ENCODE measurements at places on chromosomes 6 and 20.
A peak's percentile ranks its signal among the peaks of the same experiment; 100 is the strongest.

GRCh38 chr20:9262653-9263194, 193.8 kb downstream of the PLCB4 start:
- DNase-seq, result no peak

- no peak for DNase-seq
Observed at GRCh38 chr6:109095835-109096084, 453 bp downstream of the CEP57L1 start.

DNA sequence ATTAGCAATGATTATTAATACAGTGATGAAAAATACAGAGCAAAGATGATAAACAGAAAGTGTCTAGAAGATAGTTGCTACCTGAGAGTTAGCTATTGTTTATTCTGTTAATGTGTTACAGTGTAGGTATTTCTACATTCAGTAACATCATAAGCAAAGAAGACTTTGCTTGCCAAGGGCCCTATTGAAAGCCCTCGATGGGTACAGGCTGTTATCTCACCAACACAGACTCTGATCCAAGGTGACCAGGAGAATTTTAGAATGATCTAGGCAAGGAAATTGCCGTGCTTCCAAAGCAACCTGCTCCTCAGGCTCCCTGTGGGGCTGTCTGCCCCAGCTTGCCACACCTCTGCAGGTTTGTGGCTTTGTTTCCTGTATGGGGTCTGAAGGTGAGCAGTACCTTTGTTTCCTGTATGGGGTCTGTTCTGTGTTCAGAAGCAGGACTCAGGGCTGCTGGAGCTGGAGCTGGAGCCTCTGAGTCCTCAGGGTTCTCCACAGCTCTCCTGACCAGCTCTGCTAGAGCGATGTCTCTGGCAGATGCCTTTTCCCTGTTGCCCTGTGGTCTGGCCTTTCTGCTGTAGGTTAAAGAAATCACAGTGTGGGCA, 32.5 kb downstream of the PHACTR3 start:
- no peak for DNase-seq

GRCh38 chr20:31560094-31560745, 44.9 kb upstream of the ID1 start:
- peak; percentile 50 for DNase-seq

GRCh38 chr20:63656451-63656850, 1.7 kb upstream of the RTEL1 start:
- no peak for DNase-seq

GRCh38 chr20:1568163-1568490, 10.6 kb upstream of the SIRPD start:
- no peak for DNase-seq

GRCh38 chr20:23754731-23755130, 4.0 kb upstream of the CST1 start:
- no peak for DNase-seq

DNA sequence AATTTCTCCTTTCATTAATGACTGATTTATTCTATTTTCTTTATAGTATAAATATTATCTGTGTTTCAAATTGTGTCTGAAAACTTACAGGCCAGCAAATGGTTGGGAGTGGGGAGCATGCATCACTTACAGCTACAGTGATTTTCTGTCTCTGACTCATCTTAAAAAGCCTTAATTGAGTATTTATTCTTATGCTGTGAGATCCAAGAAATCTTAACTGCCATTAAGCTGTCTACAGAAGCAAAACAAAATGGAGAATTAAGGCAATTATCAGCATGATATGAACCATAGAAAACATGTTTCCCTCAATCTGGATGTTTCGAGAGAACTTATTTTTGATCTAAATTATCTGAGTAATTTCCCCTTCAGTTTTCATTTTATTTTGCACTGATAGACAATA, 831.2 kb downstream of the KIF16B start:
- no peak for DNase-seq

GRCh38 chr6:29726571-29727194, 3.4 kb downstream of the HLA-F start:
- no peak for DNase-seq

DNA sequence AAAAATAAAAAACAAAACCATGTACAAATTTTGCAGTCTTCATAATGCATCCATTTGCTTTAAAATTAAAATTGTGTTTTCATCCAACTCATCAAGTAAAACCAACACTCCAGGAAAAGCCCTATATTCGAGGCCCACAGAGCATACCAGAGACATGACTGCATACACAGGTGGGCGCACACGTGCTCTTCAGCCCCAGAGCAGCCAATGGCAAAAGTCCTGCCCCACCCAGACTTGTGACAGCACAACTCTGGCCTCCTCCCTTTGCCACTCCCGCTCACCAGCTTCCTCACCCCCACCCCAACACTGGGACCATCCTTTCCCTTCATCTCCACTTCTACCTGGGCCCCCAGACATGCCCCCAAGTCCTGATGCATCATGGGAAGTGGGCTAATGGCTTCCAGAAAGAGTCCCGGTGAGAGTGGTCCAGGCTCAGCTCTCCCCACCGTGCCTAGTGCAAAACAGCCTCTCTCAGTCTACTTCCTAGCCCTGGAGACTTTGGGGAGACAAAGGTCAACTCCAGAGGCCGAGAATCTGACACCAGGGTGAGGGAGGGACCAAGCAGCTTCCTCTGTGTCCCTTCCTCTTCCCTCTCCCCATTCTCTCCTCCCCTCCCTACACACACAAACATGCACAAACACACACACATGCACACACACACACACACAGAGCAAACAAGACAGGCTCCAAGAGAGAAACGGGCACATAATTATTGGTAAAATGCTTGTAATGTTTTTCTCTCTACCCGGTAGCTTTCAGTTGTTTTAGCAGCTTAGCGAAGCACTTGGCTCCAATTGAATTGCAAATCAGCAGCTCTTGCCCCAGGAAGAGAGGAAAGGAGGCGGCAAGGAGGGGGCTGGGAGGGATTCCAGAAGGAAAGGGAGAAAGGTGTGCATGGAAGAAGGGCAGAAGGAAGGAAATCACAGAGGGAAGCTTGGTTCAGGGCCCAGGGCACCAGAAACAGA, 14.3 kb downstream of the GRM4 start:
- DNase-seq, result no peak

DNA sequence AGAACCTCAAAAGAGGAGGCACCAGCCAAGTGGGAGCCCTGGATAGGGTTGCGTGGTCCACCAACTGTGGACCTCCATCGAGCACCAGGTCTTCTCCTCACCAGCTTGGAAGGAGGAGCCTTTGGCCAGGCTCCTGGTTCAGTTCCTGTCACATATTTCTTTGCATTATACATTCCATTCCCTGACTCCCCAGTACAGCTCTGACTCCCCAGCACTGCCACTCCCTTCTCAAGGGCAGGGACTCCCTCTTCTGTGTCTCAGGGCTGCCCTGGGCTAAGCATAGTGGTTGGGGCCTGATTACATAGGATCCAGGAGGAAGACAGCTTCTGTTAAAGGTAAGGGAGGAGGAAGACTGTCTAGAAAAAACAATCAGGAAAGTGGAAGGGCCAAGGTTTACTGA, 91.1 kb downstream of the MRPL14 start:
- DNase-seq, result no peak

DNA sequence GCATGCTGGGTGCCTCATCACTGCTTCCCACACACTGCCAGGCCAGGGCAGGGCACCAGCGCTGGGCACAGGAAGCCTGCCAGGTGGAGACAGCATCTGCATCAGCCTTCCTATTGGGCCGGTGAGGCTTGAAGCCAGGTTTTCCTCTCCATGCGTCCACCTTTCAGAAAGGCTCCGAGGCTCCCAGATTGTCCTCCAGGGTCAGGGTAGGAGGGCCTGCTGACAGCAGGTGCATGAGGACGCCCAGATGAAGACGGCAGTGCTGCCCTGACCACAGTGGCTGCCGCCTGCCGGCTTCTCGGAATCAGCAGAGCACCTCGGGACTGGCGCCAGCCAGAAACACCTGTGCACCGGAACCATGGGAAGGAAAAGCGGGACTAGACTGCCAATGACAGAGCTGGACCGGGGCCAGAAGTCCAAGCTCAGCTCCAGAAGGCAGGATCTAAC, 170.5 kb upstream of the CST7 start:
- DNase-seq, result no peak

DNA sequence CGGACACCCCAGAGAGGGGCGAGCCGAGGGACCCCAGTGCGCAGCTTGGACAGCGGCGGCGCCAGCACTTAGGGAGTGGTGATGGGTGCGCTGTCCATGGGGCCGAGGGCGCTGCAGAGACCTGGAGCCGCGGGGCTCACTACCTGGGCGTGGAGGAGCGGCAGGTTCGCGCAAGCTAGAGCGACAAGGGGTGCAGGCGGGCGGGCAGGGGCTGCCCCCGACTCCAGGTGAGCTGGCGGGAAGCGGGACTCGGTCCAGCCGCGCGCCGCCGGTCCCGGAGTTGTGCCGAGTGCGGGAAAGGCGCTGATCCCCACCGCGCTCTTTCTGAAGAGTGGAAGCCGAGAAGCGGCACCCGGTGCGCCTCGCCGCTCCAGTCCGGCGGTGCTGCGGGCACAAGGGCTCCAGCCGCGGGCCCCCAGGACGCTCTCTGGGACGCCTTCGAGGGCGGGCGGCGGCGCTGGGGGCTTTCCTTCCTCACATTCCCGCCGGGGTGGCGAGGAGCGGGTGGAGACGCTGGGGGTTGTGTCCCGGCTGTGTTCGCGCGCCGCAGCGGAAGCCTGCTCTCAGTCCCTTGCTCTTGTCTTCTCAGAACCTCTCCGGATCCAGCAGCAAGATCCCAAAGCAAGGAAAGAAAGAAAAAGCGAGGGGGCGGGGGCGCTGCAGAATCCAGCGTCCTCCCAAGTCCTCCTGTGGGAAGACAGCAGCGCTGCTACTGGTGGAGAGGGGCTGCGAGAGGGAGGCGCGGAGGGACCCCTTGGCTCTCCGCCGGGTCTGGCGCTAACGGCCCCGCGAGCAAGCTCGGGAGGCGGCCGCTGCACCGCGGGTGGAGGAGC, at the start of gene B3GAT2:
Gene B3GAT2 (minus strand): TSS at position 610 of the 833 bp plus-strand sequence. CDS start 631 bp downstream, outside the sequence.
- DNase-seq, result no peak

GRCh38 chr6:3357678-3358077, 98.9 kb downstream of the PSMG4 start:
- DNase-seq, result no peak

DNA sequence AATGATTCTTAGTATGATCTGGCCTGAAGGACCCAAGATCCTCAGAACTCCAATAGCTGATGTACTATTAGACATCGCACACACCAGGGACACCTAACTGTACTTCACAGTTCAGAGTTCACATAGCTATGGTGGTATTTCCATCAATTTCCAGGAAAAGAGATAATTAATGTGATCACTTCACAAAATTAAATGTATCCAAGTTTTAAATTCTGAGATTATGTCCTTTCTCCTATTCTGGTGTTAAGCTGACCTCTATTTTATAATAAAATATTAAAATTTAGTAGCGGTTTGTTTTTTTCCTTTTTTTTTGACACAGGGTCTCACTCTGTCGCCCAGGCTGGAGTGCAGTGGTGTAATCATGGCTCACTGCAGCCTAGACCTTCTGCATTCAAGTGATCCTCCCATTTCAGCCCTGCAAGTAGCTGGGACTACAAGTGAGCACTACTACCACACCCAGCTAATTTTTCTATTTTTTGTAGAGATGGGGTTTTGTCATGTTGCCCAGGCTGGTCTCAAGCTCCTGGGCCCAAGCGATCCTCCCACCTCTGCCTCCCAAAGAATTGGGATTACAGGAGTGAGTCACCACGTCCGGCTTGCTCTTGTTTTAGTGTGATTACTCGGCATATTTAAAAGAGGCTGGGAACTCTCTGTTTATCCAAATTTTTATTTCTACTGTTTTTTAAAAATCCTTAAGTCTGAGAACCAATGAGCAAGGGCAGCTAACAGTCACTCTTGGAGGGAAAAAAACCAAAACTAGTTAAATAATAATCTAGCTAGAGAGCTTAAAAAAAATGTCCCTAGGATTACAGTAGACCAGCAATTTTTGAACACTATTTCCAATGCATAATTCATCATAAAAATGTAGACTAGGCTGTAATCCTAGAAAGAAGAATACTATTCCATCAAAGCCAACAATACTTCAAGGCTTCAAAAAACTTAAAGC, 16.0 kb downstream of the KIF13A start:
- DNase-seq, result no peak

GRCh38 chr6:37477656-37478435, 21.8 kb downstream of the CCDC167 start:
- no peak for DNase-seq

DNA sequence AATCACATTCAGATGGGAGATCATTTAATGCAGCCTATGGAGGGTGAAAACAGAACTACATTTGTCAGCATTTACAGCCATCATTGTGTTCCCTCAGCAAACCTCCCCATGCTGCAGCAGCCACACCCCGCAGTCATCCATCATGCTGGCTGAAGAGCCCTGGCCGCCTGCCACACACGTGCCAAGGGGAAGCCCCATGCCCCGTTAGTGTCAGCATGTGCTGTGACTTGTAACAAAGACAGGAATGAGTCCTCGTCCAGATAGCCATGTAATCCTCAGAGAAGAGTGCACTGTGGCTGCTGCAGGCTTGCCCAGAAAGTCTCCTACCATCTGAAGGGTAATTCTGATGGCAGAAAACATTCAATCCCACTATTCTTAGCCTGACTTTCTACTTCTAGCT, 1097.8 kb downstream of the KIF16B start:
- no peak for DNase-seq

DNA sequence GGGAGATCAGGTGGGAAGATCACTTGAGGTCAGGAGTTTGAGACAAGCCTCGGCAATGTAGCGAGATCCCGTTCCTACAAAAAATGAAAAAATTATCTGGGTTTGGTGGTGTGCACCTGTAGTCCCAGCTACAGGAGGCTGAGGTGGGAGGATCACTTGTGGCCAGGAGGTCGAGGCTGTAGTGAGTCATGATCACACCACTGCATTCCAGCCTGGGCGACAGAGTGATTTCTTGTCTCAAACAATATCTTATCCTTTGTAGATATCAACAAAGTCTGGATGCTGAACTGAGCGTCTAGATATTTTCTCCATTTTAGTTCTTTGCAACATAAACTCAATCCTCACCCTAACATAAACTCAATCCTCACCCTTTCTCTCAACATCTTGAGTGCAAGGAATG, 197.6 kb downstream of the DTNBP1 start:
- no peak for DNase-seq

GRCh38 chr6:158255989-158256601, 56.2 kb upstream of the TULP4 start:
- no peak for DNase-seq

GRCh38 chr6:111748231-111748647, 125.0 kb downstream of the FYN start:
- no peak for DNase-seq

Data from stimulated activated CD8-positive, alpha-beta memory T cell treated with anti-CD3 and anti-CD28 coated beads, Interleukin-7, amount 100 ng/mL, for 1 hour (primary cell).